ENCODE measurements at places on chromosomes 11 and 22.

GRCh38 chr22:24404561-24405275 is 22.7 kb upstream of the ADORA2A start:
- DNase-seq, result no peak

DNA sequence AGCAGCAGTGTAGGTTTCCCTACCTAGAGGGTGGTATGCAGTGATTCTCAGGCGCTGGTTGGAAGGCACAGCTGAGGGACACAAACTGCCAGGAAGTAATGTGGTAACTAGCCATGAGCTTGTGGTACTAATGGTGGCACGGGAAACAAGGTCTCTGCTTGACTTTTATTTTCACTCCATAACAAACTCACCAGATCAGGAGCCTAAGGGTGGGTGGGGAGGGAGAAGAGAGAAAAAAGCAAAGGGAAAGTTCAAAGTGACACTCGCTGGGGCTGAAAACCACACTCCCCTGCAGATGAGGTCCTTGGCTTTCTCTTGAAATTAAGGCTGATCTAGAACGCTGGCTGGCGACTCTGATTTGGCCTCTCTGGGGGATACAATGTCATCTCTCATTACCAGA is 22.0 kb downstream of the TRAF6 start:
- no peak for DNase-seq

DNA sequence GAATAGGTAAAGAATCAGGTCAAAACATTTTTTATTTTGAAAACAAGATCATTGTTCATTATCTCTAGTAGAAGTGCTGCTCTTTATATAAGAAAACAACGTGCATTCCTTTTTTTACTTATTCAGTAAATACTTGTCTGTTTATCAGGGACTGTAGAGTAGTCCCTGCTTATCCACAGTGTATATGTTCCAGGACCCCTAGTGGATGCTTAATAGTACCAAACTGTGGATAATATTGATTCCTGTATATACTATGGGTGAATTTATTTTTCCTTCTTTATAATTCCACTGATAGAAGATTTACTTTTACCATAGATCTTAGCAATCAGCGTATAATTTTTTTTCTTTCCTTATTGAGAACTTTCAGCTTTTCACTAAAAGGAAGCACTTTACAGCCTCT is 32.6 kb downstream of the CEP295 start:
- DNase-seq, result no peak

- DNase-seq, result no peak
Observed at GRCh38 chr11:69981119-69981784, 96.9 kb upstream of the ANO1 start.

DNA sequence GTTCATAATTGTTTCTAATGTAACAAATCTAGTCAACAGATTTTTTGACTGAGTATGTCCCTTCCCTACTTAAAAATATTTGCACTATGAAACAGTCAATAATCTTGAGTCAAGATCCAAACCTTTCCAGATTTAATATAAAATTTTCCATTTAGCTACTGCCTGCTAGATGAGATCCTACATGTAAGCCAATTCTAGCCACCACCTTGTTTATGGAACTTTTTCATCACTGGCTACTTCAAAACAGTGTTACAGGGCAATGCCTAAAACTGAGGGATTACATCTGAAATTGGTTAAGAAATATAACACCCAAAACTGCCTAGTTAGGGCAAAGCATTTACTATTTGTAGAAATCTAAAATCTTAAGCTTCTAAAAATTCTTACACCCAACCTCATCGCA is 10.5 kb upstream of the FUT4 start:
- no peak for DNase-seq

GRCh38 chr11:60251485-60252212 is 8.7 kb upstream of the MS4A4E start:
- peak; percentile 5 for DNase-seq

DNA sequence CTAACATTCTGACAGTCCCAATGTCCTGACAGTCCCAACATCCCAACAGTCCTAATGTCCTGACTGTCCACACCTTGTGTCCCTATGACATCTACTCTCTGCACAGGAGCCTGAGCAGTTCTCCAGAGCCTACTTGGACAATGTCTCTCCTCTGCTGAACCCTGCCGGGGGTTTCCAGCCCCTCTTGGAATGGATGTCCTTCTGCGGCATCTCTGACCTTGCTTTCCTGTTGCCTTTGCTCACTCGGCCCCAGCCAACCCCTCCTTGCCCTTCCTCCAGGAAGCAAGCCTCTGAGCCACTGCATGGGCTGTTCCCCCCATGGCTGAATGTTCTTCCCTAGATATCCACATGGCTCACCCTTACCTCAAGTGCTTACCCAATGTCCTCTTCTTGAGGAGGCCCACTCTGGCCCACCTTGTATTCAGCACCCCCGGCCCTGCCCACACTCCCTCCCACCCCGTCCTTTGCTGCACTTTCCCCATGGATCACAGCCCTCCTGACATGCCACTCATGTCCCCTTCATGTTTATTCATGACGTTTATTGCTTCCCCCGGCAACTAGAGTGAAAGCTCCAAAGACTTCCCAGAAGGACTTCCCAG is 59.5 kb downstream of the DHCR7 start:
- DNase-seq, result no peak

DNA sequence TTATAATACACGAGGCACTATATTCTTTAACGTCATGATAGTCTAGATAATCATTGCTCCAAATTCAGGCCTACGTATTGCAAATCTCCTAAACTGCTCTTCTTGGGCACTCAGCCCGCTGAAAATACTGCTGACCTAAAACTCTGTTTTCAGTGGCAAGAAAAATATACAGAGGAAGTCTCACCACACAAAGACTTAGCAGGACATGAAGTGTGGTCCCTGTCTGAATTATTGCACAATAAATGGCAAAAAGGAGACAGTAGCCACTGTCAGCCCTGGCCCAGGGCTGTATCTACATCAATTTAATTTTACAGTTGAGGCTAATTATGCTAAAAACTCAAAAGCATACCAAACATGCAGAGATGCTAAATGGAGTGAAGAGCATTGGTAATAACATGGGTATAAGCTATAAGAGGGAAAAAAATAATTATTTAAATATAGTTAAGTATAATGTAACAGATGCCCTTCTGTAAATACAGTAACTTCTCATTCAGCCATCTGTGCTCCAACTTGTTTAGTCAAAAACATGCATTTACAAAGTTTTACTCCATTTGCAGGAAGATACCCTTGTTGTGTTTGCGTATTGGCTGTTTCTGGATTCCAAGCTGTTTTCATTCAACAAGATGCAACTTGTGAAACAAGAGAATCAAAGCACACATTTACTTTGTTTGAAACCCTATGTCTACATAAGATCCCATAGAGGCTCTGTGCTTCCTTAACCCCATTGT is 800.0 kb upstream of the LUZP2 start:
- DNase-seq, result no peak

DNA sequence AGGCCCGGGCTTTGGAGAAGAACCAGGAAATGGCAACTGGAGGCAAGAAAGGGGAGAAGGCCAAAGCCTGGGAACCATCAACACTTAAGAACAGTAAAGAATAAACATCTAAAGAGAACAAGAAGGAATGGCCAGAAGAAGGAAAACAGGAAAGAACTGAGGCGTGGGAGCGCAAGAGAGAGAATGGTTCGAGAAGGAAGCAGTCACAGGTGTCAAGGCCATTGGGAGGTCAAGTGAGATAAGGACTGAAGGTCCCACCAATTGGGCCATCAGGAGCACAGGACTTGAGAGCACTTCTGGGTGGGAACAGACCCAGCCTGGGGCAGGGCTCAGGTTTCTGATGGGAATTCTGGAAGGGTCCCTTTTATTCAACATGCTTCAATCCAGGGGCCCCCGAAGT is 697 bp upstream of the SCGB1A1 start:
- DNase-seq, result no peak

GRCh38 chr22:22079404-22080148 is 97.0 kb upstream of the TOP3B start:
- DNase-seq, result no peak

DNA sequence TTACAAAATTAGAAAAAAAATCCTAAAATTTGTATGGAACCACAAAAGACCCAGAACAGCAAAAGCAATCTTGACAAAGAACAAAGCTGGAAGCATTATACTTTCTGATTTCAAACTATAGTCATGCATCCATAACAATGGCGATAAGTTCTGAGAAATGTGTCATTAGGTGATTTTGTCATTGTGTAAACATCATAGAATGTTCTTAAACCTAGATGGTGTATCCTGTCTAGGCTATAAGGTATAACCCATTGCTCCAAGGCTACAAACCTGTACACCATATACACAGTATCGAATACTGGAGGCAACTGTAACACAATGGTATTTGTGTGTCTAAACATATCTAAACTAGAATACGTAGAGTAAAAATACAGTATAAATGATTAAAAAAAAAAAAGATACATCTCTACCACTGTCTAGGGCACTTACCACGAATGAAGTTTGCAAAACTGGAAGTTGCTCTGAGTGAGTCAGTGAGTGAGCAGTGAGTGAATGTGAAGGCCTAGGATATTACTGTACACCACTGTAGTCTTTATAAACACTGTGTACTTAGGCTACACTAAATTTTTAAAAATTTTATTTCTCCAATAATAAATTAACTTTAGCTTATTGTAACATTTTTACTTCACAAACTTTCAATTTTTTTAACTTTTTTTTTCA is 18.1 kb upstream of the SC5D start:
- DNase-seq, result no peak

- DNase-seq, result peak; percentile 37
Observed at GRCh38 chr11:58028687-58029411, 1.9 kb upstream of the OR6Q1 start.

DNA sequence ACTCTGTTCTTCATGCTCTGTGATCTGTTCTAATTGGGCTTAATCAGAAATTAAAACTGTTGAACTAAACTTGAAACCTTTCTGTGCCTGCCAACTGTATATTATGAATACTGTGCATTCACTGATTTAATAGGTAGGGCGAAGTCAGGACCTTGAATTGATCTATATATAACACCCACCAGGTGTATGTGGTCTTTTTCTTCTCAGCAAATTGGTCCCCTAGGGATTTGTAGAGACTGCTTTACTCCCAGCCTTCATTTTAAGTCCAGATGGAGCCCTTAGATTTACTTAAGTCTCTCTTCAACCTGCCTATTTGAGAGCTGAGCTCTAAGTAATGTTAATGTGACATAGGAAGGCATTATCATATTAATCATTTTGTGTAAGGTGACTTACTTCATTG is 257.5 kb downstream of the TMEM135 start:
- DNase-seq, result no peak

DNA sequence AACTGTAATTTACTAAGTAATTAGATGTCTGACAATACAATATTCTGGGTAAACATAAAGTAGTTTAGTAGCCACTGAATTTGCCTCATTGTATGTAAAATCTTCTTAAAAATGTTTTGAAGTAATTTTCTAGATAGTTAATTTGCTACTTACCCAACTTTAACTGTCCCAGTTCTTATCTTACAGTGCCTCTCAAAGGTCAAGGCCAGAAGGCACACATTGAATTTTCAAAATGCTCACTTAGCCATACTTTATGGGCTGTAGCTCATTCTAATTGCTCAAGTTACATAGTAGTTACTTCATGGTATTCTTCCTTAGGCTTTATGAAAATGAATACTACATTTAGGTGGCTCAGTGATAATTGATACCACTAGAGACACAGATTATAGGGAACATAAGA is 666.6 kb downstream of the CNTN5 start:
- no peak for DNase-seq

- no peak for DNase-seq
Observed at GRCh38 chr22:46125816-46126765, 24.2 kb upstream of the PPARA start.

DNA sequence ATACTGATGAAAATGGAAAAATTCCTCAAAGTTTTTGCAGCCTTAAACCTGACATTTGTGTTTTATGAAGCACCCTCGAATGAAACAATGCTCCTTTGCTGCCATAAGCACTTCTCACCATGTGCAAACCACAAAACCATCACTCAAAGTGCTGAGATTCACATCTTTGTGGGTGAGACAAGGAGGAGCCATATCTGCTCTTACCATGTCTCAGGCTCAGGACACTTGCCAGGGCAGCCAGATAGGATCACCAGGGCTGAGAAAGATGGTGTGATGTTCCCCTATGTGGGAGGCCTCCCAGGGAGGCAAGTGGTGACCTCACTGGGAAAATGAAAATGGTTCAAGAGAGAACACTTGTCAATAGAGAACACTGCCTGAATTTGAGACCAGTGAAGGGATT is 120.4 kb downstream of the CCDC34 start:
- DNase-seq, result no peak

- no peak for DNase-seq
Observed at GRCh38 chr11:11078344-11079086, 220.7 kb upstream of the ZBED5 start.

DNA sequence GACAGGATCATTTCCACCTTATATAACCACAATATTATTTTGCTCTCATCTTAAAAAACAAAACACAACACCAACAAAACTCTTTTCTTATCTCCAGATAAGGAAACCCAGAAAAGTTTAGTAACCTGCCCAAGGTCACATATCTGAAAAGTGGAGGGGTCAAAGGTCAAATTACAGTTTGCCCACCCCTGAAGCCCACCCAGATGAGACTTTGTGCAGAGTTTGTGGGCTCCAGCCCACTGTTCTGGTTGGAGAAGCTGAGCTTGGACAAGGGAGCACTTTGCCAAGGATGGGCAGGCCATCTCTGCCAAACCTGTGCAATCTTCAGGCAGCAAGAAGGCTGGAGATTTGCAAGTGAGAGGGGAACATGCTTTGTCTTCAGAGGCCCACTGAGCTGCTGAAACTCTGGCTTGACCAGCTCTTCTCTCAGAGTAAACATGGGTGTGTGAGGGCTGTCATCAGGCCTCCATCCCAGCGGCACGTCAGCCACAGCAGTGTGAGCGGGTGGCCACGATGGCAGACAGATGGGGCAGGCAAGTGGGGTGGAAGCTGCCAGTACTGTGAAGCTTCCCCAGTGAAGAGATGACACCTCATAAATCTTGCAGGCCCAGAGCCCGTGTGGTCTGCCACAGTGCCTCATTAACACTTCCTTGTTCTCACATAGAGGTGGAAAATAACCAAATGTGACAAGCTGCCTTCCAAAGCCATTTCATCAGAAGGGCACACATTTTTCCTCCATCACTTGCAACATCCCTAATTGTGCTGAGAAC is 111.8 kb downstream of the CCDC81 start:
- DNase-seq, result peak; percentile 55

DNA sequence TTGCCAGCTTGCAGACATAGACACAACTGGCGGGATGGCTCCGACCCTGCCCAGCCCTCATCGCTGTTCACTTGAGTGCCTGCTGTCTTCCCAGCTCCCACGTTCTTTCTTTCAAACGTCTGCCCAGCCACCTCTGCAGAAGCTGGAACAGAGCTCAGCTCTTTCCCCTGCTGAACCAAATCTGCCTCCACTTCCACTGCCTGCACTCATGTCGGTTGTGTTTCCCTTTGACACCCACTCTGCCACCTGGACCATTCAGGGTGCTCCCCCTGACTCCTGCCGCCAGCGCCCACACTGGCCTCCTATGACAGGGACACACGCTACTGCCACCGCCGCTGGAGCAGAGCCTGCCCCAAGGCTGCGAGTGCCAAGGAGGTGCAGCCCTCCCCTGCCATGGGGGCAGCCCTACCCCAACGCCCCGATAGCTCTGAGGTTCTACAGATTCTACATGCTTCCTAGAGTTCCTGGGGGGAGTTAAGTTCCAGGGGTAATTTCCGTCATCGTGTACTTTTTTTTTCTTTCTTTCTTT is 37.9 kb downstream of the TST start:
- no peak for DNase-seq
